Kidney epithelial cell (primary cell): ENCODE measurements at places on chromosomes 5 and 9. TPM values are rescaled to one million over a fixed set of nuclear protein-coding genes. Genes with fewer than 3 reads are reported as not detected.

- DNase-seq: no peak
Measured at GRCh38 chr9:92534204-92534603, 1.6 kb downstream of the ECM2 start.

DNA sequence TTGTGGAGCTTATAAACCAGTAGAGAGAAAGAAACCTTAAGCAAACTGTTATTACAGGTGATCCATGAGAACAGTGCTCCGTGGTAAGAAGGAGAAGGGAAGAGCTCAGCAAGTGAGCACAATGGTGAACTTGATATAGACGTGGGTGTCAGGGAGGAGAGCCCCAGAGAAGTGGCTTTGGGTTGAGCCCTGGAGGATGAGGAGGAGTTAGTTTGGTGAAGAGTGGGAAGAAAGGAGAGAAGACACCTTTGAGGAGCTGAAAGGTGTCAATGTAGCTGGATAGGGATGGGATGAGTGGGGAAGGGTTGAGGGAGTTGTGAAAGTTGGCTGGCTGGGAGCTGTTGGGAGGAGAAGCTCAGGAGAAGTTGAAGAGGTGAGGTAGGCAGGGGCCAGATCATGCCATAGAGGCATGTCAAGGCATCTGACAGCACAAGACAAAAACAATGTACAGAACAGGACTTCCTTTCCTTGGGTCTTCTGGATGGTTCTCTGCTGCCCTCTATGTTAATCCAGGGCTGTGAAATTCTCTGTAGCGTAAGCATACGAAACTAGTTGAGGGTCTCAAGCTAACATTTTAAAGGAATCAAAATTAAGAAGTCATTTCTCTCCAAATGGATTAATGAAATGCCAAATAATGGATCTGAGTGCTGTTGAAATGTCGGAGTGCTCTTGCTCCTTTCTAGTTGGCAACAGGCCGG lies 501.9 kb downstream of the KDM4C start:
- DNase-seq: no peak

- no peak for DNase-seq
Measured at GRCh38 chr5:143166661-143167420, 236.6 kb downstream of the NR3C1 start.

- DNase-seq: no peak
Measured at GRCh38 chr9:3409453-3409852, 116.3 kb downstream of the RFX3 start.

- no peak for DNase-seq
Measured at GRCh38 chr5:101326766-101327165, 423.7 kb upstream of the ST8SIA4 start.

DNA sequence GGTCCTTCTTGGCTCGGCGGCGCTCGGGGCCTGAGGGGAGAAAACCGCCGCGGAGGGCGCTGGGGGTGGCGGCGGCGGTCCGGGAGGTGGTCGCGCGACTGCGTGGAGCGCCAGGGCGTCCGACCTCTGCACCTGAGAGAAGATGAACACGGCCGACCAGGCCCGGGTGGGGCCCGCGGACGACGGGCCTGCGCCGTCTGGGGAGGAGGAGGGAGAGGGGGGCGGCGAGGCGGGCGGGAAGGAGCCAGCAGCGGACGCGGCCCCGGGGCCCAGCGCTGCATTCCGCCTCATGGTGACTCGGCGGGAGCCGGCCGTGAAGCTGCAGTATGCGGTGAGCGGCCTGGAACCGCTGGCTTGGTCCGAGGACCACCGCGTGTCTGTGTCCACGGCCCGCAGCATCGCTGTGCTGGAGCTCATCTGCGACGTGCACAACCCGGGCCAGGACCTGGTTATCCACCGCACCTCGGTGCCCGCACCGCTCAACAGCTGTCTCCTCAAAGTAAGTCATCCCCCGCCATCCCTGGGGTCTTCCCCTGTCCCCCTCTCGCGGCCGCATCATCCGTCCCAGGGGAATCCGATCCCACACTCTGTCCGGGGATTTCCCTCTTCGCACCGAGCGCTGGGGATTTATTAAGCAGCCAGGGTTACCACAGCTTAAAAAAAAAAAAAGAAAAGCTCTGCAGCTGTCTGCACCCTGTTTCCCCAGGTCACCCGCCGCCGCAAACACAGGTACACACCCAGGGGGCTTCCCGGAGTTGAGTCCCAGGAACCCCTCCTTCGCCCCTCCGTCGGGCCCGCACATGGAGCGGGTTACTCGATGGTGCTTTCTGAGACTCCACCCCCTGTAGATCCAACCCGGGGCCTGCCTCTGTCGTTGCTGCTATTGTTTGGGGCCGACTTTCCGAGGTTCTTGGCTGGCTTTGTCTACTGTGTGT lies at the start of gene GTF3C4:
TSS of gene GTF3C4 (plus strand) at position 8 of the 935 bp plus-strand sequence. CDS start at position 143, 135 bp downstream.
- DNase-seq: no peak

DNA sequence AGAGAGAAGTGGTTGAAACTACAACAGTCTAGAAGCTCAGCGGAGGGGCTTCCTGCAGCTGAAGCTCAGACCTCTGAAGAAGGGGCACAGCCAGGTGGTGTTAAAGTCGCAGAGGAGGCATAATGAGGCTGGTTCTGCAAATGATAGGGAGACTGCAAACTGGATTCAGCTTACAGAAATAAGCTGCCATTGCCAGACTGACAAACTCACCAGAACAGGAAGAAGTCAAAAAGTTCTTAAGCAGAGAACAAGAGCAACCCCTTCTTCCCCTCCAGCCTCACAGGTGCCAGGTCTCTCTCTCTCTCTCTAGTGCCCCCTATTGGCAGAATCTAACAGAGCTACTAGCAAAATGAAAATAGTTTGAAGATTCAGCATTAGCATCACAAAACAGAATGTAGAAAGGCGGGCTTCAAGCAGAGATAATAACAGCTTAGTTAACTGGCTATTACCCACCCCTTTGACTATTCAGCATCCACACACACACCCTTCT lies 76.7 kb downstream of the GRAMD2B start:
- DNase-seq: no peak

DNA sequence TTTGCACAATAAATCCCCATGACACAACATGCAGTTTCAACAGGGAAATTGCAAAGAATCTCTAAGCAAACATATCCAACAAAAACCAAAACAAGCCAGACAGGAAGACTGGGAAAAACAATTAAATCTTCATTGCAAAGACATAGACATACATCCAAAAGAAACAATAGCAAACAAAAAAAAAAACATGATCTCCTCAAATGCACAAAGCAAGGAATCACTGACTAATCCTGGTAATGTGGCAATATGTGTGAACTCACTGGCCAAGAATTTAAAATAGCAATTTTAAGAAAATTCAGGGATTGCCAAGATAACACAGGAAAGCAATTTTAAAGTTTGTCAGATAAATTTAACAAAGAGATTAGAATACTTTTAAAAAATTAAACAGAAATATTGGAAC lies 520.1 kb upstream of the SMC2 start:
- DNase-seq: no peak

DNA sequence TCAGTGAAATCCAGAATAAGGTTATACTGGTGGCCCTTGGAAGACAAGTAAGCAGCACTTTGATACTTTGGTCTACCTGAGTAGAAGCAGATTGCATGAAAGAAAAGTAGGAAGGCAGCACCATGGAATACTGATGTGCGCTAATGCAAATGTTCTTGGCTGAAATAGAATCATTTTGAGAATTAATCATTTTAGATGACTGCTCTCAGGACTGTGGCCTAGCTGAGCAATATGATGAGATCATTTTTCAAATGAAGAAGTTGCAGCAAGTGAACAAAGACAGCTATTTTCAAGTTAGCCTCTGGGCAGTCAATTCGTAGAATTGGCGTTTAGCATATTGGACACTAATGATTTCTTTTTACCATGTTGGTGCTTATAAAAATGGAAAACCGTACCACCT lies 483.5 kb downstream of the TMEM232 start:
- no peak for DNase-seq

GRCh38 chr5:131945551-131946168 lies at the start of gene MEIKIN:
Gene MEIKIN, minus strand, starts transcription at chr5:131945663. Its CDS starts 158 bp downstream, at chr5:131945505.
- DNase-seq: no peak

GRCh38 chr5:66276986-66277385 lies 132.9 kb downstream of the SREK1 start:
- DNase-seq: no peak

The PLPP7 gene
- total RNA-seq: 2.6 and 4.6 TPM in 2 replicates

The PDE8B gene
- total RNA-seq: 0.21 and 0.33 TPM in 2 replicates

The CNTLN gene
- 3.8 and 4.1 TPM in 2 replicates for total RNA-seq

The ADGRD2 gene
- total RNA-seq: not detected in 2 replicates

The GARNL3 gene
- total RNA-seq: 2.7 and 5.3 TPM in 2 replicates

The SET gene
- 404 and 663 TPM in 2 replicates for total RNA-seq
